Kidney capillary endothelial cell (primary cell): ENCODE measurements at places on chromosomes 2 and 18.

DNA sequence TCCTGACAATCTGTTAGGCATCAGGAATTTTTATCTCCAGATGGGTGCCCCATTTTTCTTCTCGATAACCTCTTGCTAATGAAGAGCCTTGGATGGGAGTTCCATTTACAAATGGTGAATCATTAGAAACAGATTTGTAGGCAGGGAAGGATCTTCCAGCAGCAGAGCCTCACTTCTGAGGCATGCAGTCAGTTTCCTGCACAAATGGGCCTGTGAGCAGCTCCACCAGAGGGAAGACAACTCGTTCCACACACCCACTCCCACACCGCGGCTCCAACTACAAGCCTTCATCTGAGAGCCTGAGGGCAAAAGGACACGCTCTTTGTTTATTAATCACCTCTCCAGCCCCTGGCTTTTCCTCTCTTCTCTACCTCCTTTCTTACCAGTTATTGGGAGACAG, 108.5 kb downstream of the CTAGE1 start:
- DNase-seq, result no peak

- no peak for DNase-seq
Measured at GRCh38 chr18:28804512-28805202, 627.7 kb upstream of the CDH2 start.

DNA sequence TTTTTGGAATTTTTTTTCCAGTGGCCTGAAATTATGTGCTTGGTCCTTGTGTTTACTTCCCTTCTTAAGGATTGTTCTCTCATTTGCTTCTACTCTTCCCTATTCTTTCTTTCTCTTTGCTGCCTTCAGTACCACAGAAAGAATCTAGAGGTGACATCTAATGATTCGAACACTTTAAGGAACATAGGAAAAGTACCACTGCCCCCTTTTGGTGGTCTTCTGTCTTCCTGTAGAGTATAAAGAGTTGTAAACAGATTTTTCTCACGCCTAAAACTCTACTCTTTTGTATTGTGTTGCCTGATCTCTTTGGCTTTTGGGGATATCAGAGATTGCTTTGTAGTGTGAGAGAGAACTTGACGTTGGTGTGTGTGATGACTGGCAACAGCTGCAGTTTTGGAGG, 7.0 kb upstream of the SCTR start:
- DNase-seq, result no peak

- DNase-seq, result no peak
Measured at GRCh38 chr2:166792808-166793207, 95.5 kb upstream of the XIRP2 start.

GRCh38 chr18:59189008-59189407, 30.9 kb upstream of the GRP start:
- no peak for DNase-seq

GRCh38 chr2:122244598-122245229, 489.3 kb downstream of the TSN start:
- no peak for DNase-seq

- no peak for DNase-seq
Measured at GRCh38 chr2:134365356-134365755, 111.5 kb downstream of the MGAT5 start.
